ENCODE measurements at places on chromosomes 7 and 10.
A peak's percentile ranks its signal among the peaks of the same experiment; 100 is the strongest.

DNA sequence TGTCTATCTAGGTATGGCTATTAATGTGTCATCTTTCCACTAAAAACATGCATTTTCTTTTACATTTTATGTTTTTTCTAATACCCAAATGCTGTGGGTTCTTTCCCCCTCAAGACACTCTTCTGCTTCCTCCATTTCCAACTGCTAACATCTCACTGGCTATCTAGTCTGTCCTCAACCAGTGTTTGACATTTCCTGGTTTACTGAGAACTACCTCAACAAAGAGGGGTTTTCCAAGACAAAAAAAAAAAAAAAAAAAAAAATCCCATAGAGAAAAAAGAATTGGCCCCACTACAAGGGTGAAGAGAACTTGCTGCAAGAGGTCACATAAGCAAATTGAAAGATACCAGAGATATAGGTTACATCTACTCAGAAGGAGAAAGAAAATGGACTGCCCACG, 359.7 kb downstream of the CRPPA start:
- DNase-seq: no peak

GRCh38 chr7:44385434-44386138, 60.2 kb upstream of the CAMK2B start:
- no peak for DNase-seq

DNA sequence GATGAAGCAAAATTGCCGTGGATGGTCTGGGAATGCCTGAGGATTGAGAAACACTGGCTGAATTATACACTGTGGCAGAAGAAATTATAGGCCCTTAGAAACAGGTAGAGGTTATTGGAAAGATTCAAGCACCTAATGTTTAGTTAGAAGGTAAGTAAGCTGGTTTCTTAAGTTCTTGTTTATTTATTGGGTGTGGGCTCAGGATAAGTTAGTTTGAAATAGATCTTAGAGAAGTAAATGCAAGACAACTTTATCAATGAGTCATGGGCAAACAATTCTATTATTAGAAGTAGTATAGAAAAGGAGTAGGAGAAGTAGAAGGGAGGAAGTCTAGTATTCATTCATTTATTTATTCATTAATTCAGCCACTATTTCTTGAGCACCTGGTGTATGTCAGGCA, 96.5 kb downstream of the KAT6B start:
- DNase-seq: no peak

DNA sequence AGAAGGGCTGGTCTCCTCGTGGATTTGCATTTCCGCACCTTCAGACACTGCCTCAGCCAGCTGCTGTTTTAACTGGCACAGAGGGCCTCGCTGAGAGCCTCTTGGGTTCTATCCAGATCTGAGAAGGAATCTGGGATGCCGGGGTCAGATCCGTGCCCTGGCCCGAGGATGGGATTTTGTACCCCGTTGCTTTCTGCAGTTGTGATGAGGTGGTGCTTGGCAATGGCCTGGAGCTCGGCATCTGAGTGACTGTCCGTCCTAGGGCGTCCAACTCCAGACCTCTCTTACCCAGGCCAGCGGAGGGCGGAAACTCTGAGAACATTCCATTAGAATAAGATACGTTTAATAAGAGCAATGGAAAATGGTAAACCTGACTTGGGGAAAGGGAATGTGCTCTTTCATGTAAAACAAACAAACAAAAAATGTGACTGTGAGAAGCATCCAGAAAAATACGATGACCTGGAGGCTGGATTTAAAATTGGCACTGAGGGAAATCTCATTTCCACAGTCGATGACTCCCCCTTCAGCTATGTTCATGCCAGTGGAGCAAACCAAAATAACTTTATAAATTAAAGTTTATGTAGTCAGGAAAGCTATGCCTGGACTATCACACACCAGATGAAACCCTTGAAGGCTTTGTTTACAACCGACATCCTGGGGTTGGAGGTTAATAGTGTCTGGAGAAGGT, 39.6 kb downstream of the GRK5 start:
- DNase-seq: peak; percentile 53

DNA sequence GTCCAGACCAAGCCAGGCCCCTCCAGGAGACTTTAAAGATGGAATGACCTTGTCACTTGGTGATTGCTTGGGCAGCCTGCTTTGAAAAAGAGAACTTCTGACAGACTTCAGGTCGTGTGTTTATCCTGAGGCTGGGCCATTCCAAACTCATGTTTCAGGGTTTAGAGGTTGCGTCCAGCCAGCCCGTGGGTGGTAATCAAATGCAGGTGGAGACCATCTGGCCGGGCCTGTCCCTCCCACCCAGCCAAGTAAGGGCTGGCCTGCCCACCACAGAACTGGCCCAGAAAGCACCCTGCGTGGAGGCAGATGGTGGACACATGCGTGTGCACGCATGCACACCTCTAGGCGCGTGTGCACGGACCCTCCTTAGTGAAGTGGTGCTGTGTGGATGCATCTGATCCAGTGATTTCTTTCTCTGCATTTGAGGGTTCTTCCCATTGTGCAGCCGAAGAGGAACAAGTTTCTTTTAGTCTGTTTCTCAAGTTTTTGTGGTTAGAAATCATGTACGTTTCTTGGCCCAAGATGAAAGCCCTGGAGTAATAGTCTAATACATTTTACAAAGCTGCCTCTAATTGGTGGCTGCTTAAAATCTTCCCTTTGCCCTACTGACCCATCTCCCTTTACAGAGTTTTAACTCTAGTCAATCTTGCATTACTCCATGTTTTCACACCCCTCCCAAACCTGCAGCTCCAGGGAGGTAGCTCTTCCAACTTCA, 43.0 kb downstream of the SUFU start:
- no peak for DNase-seq

- DNase-seq: no peak
Measured at GRCh38 chr7:44449584-44449928, 40.9 kb downstream of the NUDCD3 start.

DNA sequence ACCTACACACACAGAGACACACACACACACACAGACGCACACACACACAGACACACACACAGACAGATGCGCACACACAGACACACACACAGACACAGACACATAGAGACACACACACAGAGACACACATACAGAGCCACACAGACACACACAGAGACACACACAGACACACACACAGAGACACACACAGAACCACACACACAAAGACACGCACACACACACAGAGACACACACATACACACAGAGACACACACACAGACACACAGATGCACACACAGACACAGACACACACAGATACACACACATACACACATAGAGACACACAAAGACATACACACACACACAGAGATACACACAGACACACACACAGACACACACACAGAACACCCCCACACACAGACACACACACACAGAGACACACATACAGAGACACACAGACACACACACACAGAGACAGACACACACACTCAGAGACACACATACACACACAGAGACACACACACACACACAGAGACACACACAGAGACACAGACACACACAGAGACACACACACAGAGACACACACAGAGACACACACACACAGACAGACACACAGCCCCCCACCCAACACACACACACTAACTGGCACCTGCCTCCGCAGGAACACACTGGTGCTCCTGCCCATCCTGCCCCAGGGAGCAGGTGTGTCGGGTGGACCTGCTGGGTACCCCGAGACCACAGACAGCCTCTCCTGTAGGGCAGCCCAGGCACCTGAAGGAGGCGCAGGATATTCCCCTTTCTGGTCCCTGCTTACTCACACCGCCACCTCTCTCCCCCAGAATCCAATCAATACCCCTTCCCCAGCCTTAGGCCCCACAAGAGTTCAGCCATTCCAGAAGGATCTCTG, 5.4 kb upstream of the FZD9 start:
- DNase-seq: no peak

DNA sequence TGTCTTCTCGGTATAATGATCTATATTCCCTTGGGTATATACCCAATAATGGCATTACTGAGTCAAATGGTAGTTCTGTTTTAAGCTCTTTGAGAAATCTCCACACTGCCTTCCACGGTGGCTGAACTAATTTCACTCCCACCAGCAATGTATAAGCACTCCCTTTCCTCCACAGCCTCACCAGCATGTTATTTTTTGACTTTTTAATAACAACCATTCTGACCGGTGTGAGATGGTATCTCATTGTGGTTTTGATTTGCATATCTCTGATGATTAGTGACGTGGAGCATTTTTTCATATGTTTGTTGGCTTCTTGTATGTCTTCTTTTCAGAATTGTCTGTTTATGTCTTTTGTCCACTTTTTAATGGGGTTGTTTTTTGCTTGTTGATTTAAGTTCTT, 33.6 kb downstream of the KIAA1217 start:
- no peak for DNase-seq

GRCh38 chr7:27364344-27364758, 121.7 kb downstream of the EVX1 start:
- peak; percentile 78 for DNase-seq

GRCh38 chr10:87753995-87754866, 63.8 kb downstream of the ATAD1 start:
- no peak for DNase-seq

DNA sequence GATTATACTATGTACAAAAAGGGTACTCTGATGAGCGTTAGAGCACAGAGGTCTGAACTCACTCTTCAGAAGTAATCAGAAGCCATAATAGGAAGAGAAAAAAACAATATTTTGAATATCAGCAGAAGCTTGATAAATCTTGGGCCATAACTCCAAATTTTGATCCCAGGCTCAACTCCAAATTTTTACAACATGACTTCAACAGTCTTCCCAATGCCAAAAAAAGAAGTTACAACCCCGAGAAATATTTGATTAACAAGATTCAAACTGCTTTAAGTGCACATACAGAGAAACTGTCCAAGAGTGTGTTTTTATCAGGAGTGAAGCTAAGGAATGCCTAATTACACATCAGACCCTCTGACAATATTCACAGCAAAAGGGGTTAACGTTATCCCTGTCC, 7.5 kb downstream of the MPP7 start:
- no peak for DNase-seq

DNA sequence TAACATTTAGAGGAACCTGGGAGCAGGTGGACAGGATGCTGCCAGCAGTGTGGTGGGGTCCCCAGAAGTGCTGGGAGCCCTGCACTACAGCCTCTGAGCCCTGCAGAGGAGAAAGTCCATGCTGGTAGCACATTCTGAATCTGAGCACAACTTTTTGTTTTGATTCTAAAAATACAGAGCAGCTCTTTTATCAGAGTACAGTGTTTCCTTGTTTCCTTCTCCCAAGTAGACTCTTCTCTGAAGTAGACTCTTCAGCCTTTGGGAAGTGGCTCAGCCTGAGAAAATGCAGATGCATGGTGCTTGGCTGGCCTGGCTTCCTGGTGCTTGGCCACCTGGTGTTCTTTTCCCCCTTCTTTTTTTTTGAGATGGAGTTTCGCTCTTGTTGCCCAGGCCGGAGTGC, 9.1 kb downstream of the ADCY1 start:
- no peak for DNase-seq
